CD4-positive, alpha-beta T cell treated with Interferon gamma for 1 hour (primary cell): ENCODE measurements at places on chromosomes 5 and 9.

GRCh38 chr5:98942847-98943246 lies 14.0 kb upstream of the CHD1 start:
- DNase-seq, result no peak

DNA sequence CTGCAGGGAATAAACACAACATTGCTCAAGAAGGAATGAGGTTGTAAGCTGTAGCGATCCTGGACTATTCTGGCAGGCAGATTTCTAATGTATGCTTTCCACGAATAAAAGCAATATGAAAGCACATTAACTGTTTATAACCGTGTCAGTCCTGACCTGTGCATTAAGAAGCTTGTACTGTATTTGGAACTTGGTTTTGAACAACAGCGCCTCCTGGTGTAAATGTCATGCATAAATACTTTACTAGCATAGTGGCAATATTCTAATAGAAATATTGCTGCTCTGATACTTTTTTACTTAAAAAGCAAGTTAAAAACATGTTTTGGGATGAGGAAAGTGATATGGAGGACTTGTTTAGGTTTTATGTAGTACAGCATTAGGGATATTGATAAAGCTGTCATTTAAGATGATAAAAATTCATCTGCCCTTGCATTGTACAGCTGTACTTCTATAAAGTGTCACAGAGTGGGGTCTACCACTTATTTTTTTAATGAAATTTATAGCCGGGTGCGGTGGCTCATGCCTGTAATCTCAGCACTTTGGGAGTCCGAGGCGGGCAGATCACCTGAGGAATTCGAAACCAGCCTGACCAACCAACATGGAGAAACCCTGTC lies 70.7 kb upstream of the GNE start:
- DNase-seq, result no peak

DNA sequence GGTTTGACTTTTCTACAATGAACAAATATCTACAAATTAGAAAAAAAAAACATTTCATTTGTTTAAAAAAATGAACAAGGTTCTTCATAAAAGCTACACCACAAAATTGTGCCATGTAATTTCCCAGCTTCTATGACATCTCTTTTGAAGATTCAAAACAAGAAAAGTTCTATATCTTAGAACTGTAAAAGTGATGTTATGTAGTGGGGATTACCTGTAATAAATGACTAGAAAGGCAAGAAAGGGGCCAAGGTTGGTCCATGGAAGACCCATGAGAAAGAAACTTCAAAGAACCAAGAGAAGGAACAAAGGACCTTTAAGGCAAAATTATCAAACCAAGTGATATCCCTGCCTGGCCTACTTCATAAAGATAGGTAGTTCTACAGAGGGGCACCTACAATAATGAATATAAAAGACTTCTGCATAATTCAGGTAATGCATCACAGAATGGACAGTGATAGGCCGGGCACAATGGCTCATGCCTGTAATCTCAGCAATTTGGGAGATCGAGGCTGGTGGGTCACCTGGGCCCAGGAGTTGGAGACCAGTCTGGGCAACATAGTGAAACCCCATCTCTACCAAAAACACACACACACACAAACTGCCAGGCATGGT lies 7.6 kb downstream of the MLLT3 start:
- no peak for DNase-seq

DNA sequence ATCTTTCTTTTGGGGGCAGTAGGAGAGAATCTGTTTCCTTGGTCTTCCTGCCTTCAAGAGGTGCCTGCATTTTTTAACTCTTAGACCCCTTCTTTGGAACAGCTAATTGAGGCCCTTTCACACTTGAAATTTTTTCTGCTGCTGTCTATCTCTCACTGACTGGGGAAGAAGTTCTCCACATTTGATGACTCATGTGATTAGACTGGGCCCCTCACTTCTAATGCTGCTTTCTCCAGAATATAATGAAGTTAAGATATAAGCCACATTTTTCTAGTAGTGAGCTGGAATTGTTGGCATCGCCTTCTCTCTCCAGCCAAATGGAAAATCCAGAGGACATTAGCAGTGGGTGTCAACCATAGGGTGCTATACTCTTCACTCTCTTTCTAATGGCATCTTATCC lies 12.4 kb downstream of the ZNF474 start:
- no peak for DNase-seq

DNA sequence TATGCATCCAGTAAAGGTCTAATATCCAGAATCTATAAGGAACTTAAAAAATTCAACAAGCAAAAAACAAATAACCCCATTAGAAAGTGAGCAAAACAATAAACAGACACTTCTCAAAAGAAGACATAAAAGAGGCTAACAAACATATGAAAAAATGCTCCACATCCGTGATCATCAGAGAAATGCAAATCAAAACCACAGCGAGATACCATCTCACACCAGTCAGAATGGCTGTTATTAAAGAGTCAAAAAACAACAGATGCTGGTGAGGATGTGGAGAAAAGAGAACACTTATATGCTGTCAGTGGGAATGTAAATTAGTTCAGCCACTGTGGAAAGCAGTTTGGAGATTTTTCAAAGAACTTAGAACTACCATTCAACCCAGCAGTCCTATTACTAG lies 86.1 kb downstream of the WWC1 start:
- no peak for DNase-seq

GRCh38 chr9:98833090-98833956 lies 25.9 kb downstream of the GALNT12 start:
- DNase-seq, result no peak
